Activated CD4-positive, alpha-beta T cell treated with anti-CD3 and anti-CD28 coated beads for 48 hours (primary cell): ENCODE measurements at places on chromosomes 3 and 15.

- DNase-seq = no peak
These were observed 843.8 kb downstream of the NAALADL2 start for GRCh38 chr3:175702956-175703355.

DNA sequence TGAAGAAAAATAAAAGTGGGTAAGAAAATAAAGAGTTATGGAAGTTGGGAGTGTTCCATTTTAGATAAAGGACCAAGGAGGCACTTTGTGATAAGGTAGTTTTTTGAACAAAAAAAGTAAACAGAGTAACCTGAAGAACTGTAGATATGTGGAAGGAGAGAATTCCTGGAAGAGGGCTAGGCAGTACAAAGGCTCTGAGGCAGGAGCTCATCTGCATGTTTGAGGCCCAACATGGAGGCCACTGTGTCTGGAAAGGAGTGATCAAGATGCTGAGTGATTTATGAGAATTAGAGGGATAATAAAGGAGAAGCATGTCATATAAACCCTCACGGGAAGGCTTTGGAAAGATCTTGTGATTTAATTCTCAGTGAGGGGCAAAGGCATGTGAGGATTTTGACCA, 126.5 kb downstream of the DTWD1 start:
- DNase-seq = no peak

DNA sequence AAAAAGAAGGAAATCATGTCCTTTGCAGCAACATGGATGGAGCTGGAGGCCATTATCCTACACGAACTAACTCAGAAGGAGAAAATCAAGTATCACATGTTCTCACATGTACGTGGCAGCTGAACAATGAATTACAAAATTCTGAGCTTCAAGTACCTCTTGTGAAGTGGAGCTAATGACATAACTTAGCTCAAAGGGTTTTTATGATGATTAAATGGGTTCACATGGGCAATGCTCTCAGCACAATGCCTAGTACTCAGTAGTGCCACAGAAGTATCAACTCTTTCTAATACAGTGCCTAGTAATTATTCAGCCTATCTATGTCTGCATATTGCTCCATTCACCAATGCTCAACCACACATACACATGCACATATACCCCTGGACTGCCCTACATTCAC, 407.5 kb upstream of the WNT5A start:
- DNase-seq = no peak

DNA sequence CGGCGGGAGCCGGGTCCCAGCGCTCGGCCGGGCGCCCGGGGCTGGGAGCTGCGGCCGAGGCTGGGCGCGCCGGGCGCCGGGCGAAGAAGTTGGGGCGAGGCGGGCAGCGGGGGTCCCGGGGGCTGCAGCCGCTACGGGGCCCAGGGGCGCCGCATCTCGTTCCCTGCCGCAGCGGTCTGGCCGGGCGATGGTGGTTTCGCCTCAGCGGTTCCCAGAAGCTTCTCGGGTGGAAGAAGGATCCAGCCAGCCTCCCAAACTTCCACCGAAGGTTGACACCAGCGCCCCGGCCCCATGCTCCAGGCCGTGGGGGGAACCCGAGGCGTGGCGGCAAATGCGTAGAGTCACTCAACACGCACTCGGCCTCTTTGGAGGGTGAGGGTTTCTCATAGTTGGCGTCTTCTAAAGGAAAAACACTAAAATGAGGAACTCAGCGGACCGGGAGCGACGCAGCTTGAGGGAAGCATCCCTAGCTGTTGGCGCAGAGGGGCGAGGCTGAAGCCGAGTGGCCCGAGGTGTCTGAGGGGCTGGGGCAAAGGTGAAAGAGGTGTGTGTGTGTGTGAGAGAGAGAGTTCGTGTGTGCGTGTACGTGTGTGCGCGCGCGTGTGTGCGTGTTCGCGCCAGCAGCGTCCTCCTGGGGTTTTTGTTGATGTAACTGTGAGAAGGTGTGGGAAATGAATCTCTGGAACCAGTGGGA, 940 bp downstream of the BOC start:
- peak; percentile 17 for DNase-seq

DNA sequence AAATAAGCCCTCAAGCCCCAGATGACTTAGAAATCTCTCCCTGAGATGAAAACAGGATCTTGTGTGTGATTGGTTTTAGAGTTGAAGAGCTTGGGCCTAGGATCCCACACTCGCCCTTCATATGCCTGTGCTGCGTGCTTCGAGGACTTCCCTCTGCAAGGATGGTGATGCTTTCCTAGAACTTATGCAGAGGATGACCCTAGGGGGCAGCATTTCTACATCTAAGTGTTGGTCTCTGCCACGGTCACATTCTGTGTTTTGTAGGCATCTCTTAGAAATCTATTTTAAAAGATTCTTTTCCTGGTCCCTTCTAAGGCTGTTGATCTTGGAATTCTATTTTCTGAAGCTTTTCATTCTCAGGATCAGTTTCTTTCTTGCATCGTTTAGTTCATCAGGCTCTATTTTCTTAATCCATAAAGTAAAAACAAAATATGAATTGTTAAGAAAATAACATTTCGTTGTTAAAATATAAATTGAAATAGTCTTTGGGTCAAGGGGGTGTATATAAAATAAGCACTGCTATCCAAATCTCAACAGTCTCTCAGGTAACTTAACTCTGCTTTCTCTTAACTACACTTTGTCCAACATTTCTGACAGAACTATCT, 45.7 kb downstream of the WDR76 start:
- peak; percentile 19 for DNase-seq

DNA sequence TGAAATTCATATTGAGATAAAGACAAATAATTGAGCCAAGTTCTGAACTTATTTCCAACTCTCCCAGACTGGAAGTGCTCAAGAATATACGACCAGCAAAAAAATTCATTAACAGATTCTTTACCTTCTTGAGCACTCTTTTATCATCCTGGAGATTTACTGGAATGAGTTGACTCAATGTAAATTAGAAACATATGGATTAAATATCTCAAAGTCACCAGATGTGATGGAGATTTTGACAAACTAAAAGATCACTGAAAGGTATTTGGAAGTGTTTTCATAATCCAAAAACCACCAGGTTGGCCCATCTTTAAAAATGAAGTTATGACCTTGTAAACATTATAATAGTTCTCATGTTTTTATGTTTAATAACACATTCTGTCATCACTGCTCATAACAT, 433.2 kb upstream of the RASGRP1 start:
- DNase-seq = no peak
